ENCODE measurements at places on chromosomes 12 and 14.
A peak's percentile ranks its signal among the peaks of the same experiment; 100 is the strongest.

GRCh38 chr14:54724676-54725325 lies 157.9 kb downstream of the SAMD4A start:
- DNase-seq, result no peak

DNA sequence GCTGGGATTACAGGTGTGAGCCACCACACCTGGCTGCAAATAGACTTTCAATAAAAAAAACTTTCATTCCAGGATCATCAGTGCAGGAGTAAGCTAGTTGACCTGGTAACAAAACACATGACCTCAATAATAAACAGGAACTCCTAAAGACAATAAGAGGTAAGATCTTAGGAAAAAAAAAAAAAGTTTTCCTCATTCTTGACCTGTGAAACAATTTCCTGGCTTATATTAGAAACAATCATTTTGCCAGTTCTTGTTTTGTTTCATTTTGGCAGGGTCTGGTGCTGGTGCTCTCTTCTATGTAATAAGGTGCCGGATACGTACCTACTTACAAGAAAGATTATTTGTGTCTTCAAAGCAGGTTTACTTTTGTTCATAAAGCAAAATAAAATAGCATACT lies 90.6 kb upstream of the AMN1 start:
- no peak for DNase-seq

DNA sequence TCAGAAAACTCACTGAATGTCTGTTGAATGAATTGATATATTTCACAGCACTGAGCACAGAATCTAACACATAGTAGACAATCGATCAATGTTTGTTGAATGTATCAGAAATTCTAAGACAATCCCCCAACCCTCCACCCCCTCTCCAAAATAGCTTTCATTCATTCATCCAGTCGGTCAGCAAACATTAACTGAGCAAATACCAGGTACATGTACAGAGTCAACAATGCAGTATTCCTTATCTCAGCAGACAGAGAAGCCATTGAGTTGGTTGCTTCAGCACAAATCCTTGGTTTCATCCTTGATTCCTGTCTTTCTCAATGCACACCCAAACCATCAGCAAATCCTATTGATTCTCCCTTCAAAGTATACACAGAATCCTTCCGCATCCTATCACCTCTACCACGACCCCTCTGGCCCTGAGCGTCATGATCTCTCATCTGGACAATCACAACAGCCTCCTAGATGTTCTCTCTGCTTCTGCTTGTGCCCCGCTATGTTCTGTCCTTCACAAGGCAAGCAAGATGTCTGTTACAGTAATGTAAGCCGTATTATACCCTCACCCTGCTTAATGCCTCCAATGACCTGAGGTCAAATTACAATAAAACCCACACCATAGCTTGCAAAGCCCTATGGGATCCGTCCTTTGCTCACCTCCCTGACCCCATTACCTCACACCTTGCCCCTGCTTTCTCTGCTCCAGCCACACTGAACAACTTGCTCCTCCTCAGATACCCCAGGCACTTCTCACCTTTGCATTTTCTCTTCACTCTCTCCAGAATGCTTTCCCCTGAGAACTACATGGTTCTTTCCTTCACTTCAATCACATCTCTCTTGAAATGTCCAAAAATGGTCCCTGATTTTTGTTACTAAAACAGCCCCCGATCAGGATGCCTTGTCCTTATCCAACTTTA lies 738.1 kb upstream of the TBX3 start:
- no peak for DNase-seq

DNA sequence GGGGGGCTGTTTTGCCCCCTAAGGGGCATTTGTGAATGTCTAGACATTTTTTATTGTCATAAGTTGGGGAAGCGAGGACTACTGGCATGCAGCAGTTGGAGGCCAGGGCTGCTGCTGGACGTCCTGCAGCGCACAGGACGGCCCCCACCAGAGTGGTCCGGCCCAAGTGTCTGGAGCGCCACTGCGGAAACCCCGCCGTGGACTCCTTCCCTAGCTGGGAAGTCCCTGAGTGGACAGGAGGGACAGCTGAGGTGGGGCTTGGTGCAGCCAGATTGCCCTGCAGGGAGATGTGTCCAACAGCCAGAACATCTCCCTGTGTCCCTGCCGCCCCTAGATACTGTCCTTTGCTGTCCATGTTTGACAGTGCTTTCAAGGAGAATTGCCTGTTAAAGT lies 5.5 kb downstream of the CKB start:
- no peak for DNase-seq

DNA sequence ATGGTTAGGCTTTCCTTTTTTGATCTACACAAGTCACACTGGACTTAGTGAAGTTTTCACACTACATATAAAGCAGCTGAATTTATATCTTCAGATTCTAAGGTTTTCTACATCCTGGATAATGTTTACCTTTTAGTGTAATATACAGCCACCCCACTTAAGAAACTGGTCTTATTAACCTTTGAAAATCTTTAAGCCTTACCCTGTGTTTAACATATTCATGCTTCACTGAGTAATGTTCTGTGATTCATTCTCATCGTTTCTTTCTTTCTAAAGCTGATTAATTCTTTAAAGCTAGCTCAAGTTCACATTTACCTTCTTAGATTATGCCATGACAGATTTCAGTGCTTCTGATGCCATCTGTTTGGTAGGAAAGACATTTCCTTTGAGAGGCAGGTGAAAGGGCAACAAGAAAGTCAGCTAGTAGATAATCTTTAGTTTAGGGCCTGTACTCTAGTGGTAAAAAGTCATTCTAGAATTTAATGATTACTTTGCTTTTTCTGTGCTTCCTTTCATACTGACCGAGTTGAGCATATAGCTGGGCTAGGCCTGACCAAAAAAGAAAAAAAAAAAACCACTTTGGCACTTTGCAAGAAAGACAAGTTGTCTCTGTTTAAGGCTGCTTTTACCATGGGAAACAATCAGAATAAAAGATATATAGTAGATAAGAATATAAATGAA lies 690.9 kb upstream of the FBXO33 start:
- DNase-seq, result no peak

- DNase-seq, result no peak
Observed at GRCh38 chr12:67068204-67068731, 200.9 kb upstream of the CAND1 start.

- no peak for DNase-seq
Observed at GRCh38 chr12:131010396-131011131, 56.9 kb downstream of the ADGRD1 start.

GRCh38 chr14:89236851-89237250 lies 180.2 kb downstream of the FOXN3 start:
- DNase-seq, result no peak

DNA sequence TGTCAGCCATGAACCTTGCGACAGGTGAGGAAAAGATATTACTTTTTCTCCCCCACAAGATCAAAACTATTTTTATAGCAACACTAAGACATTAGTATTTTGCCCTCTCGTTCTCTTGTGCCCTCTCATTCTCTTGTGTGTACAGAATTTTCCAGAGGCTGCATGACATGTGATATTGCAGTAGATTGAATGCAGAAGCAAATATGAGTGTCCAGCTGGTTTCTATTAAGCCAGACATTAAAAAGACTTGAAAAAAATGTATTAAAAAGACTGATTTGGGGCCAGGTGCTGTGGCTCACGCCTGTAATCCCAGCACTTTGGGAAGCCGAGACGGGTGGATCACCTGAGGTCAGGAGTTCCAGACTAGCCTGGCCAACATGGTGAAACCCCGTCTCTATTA lies 63.7 kb upstream of the ZFP36L1 start:
- no peak for DNase-seq

GRCh38 chr12:6606331-6607131 lies 648 bp downstream of the CHD4 start:
- DNase-seq, result peak; percentile 50

GRCh38 chr12:27772328-27773049 lies 7.5 kb upstream of the KLHL42 start:
- no peak for DNase-seq

- DNase-seq, result no peak
Observed at GRCh38 chr14:57749267-57749666, 116.6 kb downstream of the SLC35F4 start.

- no peak for DNase-seq
Observed at GRCh38 chr12:66217342-66217917, 28.4 kb downstream of the IRAK3 start.

GRCh38 chr12:22796941-22797630 lies 172.1 kb downstream of the ETNK1 start:
- DNase-seq, result no peak

- no peak for DNase-seq
Observed at GRCh38 chr12:121568518-121568917, 12.3 kb downstream of the KDM2B start.

DNA sequence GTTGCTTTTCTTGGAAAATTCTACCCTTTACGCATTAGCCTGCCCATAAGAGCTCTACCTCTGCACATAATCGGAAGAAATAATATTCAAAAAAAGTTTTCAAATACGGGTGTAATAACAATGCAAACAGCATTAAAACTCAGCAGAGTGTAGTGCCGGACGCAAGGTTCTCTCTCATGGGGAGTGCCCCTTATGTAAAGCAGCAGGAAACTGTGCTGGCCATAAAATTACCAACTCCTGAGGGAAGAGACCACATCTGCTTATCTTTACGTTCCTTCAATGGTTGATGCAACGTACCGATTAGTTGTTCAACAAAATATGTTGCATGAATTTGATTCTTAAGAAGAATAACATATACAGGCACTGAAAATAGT lies 118.7 kb upstream of the TMCC3 start:
- no peak for DNase-seq

- DNase-seq, result no peak
Observed at GRCh38 chr12:57131896-57132744, 3.8 kb downstream of the LRP1 start.

DNA sequence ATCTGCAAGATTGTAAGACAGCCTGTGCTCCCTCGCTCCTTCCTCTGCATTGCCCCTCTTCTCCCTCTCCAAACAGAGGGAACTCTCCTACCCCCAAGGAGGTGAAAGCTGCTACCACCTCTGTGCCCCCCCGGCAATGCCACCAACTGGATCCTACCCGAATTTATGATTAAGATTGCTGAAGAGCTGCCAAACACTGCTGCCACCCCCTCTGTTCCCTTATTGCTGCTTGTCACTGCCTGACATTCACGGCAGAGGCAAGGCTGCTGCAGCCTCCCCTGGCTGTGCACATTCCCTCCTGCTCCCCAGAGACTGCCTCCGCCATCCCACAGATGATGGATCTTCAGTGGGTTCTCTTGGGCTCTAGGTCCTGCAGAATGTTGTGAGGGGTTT lies 37.4 kb downstream of the DAD1 start:
- peak; percentile 26 for DNase-seq

GRCh38 chr14:77087631-77088030 lies 10.4 kb upstream of the CIPC start:
- no peak for DNase-seq

- DNase-seq, result no peak
Observed at GRCh38 chr12:80814453-80814852, 97.7 kb downstream of the MYF5 start.

DNA sequence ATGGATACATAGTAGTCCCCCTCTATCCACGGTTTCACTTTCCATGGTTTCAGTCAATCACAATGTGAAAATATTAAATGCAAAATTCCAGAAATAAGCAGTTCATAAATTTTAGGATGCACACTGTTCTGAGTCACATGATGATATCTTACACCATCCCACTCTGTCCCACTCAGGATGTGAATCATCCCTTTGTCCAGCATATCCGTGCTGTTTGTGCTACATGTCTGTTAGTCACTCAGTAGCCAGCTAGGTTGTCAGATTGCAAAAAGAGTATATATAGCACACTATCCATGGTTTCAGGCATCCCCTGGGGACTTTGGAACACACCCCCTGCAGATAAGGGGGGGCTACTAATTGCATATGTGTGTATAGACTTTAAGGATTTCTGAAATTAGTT lies 8.1 kb upstream of the NAA30 start:
- DNase-seq, result no peak

GRCh38 chr12:24554612-24555295 lies 394.1 kb downstream of the BCAT1 start:
- no peak for DNase-seq

DNA sequence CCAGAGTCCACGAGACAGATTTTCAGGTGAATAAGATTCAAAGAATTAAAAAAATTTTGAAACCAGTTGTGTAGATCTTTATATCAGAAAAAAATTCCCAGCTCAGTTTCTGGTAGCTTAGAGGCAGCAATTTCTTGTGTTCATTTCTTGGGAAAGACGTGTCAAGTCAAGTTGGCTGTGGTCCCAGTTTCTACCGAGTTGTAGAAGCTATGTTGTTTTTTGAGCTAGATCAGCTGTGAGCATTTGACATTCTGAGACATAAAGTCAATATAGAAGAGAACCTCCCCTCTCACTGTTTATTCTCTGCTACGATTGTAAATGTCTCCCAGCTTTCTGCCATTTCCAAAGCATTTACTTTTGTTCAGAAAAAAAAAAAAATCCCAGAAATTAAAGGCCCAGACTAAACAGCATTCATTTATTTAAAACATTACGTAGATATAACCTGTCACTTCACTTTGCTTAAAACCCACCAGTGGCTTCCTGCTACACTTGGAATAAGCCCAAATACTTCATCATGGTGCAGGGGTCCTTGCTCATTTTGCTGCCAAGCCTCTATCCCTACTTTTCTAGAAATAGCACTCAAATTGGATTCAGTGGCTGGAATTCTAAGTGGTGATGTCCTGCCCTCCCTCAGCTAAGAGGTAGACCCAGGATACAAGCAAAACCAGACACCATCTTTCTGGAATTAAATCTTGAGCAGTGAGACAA lies 20.6 kb upstream of the PYGL start:
- DNase-seq, result no peak

- DNase-seq, result no peak
Observed at GRCh38 chr14:90487031-90487430, 90.2 kb downstream of the CALM1 start.

DNA sequence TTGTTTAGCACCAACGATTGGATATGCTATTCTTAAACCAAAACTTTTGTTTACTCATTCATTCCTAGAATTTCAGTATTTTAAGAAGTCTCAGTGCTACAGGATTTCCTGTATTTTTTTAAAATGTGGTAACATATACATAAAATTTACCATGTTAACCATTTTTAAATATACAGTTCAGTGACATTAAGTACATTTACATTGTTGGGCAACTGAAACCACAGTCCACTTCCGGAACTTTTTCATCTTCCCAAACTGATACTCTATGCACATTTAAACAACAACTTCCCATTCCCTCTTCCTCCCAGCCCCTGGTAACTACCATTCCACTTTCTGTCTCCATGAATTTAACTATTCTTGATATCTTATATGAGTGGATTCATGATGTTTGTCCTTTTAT lies 30.3 kb downstream of the PDE3A start:
- DNase-seq, result no peak

GRCh38 chr12:45327823-45328383 lies 112.0 kb downstream of the ANO6 start:
- DNase-seq, result no peak

DNA sequence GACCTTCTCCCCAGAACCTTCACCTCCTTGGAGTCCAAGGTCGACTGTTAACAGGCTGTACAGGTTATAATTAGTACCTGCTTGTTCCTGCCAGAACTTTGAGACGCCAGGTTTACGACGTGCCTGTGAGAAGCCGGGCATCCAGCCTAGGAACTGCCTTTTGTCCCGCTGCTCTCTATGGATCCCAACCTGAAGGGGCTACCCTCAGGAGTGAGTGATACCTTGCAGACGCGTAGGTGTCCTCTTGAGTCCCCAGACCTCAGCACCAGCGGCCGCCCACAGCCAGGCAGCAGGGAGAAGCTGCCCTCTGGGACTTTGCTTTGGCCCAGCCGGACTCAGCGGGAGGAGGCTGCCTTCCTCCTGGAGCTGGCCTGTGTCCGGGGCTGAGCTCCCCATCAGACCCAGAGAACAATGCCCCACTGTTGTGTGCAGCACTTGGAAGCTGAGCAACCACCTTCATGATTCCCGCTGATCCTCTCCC lies 16.2 kb downstream of the SYNE3 start:
- no peak for DNase-seq

- DNase-seq, result no peak
Observed at GRCh38 chr14:74737753-74738325, 24.9 kb downstream of the FCF1 start.

- no peak for DNase-seq
Observed at GRCh38 chr12:13369474-13370056, 173.0 kb downstream of the EMP1 start.

All from activated CD4-positive, alpha-beta T cell treated with anti-CD3 and anti-CD28 coated beads, Interleukin-10, Interleukin-2, amounts not matched to agents 100 ng/mL and 50 ng/mL, durations not matched to agents 16 hours and 8 hours (primary cell).